ENCODE measurements at places on chromosomes 2 and 18.

DNA sequence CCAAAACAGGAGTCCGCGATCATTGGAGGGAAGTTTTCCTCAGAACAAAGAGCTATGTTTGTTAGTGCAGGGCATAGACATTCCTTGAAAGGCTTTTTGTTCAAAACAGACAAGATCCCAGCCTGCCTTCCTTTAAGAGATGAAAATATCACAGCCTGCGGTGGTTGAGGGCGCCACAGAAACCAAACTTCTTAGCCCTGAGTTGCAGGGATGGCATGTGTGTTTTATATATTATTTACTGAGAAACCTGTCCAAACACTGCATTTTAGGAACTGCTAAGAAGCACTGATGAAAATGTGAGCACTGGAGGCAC is 57.5 kb upstream of the TMEM178A start:
- no peak for DNase-seq

DNA sequence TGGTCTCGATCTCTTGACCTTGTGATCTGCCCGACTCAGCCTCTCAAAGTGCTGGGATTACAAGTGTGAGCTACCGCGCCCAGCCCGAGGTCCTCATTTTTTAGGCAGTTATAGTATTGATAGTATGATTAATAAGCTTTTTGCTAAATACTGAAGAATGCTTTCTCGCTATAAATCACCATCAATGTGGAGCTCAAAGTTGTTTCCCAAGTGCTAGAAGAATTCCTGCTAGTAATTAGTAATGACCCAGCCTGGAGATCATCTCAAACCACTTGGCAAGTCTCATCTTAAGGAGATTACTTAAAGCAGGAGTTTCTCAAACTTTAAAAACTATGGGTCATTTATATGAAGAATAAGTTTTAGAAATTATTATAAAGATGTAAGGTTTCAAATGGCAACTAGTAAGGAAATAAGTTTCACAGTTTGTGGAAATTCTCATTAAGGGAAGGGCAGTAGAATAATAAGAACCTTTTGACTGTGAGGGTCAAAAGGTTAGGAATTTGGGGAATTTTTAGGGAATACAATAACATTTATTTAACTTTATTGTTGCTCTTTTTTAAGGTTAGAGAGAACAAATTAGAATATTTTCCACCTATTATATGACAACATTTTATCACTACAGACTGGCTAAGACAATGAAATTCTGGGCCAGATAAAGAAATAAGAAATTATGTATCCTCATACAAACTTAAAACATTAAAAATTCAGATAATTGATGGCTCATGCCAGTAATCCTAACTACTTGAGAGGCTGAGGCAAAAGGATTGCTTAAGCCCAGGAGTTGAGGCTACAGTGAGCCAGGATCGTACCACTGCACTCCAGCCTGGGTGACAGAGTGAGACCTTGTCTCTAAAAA is 148.6 kb upstream of the MAP3K20 start:
- no peak for DNase-seq

DNA sequence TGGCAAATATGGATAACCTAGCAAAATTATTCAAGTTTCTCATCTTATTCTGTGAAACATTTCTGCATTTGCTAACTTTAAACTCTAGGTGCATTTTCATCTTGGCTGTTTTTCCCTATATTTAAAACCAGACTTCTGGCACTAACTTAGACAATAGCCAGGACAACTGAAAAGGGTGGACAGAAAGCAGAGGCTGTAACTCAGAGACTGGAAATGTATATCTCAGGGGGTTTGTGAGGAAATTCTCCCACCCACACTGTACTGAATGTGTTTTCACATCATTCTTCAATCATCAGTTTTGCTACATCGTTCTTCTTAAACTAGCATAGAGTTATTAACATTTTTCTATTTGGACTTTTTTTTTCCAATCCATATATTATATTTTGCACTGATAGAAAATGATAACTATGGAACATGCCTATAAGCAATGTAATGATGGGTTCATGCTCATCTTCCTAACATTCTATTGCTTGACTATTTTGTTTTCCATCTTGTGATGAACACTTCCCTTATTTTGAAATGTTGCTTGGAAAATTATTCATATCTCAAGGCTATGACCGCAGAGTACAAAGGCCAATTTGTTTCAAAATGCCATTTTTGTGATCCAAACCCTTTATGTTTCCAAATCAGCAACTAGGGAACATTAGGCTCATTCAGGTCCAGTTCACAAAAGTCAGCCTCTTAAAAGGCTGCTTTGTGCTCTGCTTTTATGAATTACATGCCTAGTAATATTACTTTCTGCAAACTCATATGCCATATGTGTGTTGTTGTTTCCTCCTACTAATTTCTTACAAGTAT is 125.8 kb upstream of the CDH19 start:
- no peak for DNase-seq

DNA sequence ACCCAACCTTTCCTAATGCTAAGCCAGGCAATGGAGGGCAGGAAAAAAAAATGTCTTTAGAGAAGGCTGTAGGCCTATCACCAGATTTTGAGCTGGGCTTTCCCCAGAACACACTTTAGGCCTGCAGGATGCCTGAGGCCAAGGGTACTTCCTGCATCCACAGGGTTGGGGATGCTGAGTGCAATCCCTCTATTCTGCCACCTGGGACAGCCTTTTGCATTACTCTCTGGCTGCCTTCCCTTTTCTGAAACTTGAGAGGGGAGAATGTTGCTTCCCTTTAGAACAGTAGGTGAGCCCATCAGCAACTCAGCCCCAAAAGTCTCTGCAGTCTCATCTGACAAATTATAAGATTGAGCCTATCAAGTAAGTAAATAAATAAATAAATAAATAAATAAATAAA is 195.2 kb downstream of the SLC8A1 start:
- DNase-seq: no peak

- DNase-seq: no peak
Measured at GRCh38 chr2:72619626-72620025, 206.2 kb downstream of the EXOC6B start.

GRCh38 chr18:32461709-32462272 is 8.9 kb downstream of the GAREM1 start:
- DNase-seq: no peak

GRCh38 chr2:188414411-188414810 is 122.7 kb downstream of the GULP1 start:
- DNase-seq: no peak

All from activated CD4-positive, alpha-beta T cell treated with anti-CD3 and anti-CD28 coated beads for 4 hours (primary cell).